ENCODE measurements at places on chromosomes 6 and 20.

DNA sequence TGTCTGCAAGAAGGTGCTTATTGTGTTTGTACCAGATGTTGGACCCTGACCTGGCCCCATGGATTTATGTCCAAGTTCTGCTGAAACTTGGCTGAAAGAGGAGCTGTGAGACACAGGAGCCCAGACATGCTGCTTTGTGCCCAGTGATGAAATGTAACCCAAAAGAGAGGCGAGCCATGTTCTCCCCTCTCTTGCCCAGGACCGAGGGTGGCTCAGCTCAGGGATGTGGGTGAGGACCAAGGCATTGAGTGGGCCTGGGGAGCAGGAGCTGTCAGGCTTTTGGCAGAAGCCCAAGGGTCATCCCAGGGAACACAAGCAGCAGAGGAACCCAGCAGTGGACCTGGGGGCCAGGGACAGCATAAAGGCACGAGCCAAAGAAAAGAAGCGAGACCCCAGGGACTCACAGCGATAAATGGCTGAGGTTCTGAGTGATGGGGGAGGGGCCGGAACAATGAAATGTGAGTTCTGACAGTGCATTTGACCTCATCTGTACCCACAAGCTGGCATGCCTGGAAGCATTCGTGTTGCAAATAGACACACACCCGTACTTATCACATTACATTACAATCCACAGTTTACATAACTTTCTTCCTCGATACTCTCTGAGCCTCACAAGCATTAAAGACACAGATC is 363.4 kb upstream of the JARID2 start:
- no peak for DNase-seq

GRCh38 chr20:4729265-4729664 is 7.6 kb downstream of the PRND start:
- DNase-seq: no peak

GRCh38 chr6:89970609-89971337 is 76.5 kb downstream of the GJA10 start:
- peak; percentile 34 for DNase-seq

GRCh38 chr6:90460051-90460450 is 126.8 kb downstream of the MAP3K7 start:
- DNase-seq: no peak

DNA sequence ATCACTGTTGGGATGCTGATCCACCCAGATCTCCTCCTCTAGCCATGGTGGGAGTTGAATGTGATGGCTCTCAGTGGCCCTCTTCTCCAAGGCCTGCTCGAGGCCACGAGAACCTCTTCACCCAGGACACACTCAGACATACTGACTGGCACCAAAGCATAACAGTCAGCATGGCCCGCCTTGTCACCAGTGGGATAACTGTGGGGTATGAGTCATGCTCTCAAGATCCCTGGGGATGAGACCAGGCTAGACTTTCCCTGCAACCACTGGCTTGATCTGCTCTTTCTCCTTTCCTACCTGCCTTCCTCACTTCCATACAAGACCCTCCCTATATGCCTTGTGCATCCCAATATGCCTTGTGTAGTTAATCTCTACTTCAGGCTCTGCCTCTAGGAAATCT is 66.8 kb downstream of the RIN2 start:
- no peak for DNase-seq

GRCh38 chr6:162372106-162372505 is 355.5 kb downstream of the PRKN start:
- no peak for DNase-seq

DNA sequence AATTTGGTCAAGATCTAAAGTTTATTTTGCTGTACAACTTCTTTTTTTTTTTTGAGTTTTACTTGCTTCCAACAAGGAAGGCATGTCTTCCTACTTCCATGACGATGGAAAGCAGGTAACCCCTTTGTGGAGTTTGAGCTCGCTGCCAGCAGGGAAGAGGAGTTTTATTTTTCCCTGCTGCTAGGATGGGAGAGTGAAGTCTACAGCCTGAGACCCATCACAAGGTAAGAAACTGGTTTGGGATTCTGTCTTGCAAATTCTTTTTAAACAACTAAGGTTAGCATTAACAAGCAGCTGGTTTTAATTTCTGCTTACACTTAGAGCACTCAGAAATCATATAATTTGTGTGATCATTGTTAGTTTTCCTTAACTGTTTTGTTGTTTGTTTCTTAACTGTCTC is 108.0 kb upstream of the MAP3K4 start:
- no peak for DNase-seq

DNA sequence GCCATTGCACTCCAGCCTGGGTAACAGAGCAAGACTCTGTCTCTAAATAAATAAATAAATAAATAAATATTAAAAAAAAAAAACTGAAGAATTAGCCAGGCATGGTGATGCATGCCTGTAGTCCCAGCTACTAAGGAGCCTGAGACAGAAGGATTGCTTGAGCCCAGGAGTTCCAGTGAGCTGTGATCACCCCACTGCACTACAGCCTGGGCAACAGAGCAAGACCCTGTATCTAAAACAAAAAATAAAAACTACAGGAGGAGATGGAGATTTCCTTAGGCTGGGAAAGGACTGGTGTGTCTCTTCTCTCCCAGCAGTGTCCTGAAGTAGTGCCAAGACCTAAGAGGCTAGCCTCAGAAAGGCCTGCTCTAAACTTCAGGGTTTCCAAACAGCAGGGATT is 8.1 kb upstream of the GTF3C6 start:
- DNase-seq: no peak

GRCh38 chr6:110629153-110629552 is 152.7 kb upstream of the SLC22A16 start:
- no peak for DNase-seq

DNA sequence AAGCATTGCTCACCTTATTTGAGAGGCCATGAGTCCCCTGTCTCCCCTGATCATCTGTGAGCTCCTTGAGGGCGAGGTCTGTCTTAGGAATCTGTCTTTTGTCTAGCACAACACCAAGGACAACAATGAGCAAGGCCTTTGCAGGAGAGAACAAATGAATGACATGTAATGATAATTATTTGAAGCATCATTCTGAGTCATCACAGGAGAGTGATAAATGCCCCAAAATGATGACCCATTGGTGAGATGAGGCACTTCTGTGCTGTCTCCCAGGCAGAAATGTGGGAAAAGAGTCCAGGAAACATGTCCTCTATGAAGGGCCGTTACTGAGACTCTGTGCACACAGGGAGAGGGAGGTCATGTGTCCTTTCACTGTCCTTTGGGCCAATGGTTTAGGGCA is 105.2 kb upstream of the LRFN2 start:
- DNase-seq: no peak

DNA sequence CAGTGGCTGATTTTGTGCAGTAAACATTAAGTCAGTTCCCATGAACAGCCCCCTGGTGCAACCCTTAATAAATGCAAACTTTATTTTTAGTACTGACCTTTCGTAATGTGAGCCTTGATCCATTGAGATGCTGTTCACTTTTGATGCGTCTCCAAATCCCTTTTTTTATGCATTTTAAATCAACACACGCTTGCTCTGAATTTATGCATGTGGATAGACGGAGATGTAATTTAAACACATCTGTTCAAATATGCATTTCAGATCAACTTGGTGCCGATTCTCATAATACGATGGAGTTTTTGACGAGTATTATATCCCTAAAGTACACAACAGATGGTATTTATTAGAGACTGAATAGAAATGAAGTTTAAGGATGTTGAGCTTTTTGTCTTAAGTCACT is 505.7 kb downstream of the CDKAL1 start:
- no peak for DNase-seq

DNA sequence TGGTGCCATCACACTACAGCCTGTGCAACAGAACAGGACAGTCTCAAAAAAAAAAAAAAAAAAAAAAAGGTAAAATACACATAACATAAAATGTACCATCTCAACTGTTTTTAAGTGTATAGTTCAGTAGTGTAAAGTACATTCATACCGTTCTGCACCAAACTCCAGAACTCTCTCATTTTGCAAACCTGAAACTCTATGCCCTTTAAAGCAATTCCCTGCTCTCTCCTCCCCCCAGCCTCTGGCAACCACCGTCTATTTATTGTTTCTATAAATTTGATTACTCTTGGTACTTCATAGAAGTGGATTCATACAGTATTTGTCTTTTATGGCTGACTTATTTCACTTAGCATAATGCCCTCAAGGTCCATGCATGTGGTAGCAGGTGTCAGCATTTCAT is 12.9 kb downstream of the RIPOR2 start:
- no peak for DNase-seq

GRCh38 chr6:128725271-128726233 is 157.4 kb upstream of the LAMA2 start:
- DNase-seq: no peak

DNA sequence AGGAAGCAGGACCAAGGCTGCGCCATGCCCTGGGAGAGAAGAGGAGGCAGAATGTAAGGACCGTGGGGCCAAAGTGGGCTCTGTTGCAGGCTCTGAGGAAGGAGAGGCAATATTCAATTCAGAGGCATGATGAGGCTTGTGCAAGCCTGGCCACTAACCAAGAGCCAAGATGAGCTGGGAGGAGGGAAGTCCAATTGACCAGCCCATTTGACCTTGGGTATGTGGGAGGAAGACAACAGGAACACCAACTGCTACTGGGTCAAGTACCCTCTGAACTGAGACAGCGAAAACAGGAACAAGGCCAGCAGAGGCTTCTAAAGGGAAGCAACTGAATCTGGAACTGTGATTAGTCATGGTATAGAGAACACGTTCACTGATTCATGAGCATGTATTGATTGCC is 779.6 kb downstream of the MAFB start:
- no peak for DNase-seq

DNA sequence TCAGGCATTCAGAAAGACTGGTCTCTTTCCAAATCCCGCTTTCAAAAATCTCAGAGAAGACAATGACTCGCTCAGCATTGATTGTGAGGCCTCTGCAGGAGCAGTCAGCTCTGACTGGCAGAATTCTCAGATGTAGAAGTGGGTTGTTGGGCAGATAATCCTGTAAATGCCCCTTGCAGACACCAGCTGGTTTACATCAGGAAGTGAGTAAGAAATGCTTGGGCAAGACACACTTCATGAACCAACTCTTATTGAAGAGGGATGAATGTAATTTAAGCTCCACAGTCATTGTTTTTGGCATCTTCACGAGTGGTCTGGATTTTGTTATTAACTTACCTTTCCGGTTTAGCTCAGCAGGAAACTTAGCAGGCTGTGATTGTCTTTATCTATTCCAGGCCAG is 166.6 kb downstream of the PLCB4 start:
- no peak for DNase-seq

DNA sequence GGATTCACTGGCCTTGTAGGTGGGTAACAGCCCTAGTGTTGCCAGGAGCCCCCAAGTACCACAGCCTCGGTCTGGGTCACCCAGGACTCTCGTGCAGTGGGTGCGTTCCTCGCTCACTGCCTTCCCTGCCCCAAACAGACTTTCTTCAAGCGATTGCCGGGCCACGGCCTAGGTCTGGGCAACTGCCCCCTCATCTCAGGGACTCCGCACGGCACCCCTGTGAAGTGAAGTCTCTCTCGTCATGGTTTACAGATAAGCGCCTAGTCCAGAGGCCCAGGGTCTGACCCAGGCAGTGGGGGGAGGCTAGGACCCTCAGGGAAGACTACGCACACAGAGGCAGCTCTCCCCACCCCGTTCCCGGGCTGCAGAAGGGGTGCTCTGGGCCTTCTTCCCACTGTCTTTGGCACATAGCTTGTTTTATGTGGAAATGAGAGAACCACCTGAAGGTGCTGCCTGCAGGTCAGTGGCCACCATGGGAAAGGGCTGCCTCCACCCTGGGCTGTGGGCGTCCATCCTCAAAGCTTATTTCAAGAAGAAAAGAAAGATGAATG is 220.8 kb downstream of the ERMARD start:
- no peak for DNase-seq

GRCh38 chr6:2127484-2127911 is 117.9 kb downstream of the GMDS start:
- peak; percentile 72 for DNase-seq

DNA sequence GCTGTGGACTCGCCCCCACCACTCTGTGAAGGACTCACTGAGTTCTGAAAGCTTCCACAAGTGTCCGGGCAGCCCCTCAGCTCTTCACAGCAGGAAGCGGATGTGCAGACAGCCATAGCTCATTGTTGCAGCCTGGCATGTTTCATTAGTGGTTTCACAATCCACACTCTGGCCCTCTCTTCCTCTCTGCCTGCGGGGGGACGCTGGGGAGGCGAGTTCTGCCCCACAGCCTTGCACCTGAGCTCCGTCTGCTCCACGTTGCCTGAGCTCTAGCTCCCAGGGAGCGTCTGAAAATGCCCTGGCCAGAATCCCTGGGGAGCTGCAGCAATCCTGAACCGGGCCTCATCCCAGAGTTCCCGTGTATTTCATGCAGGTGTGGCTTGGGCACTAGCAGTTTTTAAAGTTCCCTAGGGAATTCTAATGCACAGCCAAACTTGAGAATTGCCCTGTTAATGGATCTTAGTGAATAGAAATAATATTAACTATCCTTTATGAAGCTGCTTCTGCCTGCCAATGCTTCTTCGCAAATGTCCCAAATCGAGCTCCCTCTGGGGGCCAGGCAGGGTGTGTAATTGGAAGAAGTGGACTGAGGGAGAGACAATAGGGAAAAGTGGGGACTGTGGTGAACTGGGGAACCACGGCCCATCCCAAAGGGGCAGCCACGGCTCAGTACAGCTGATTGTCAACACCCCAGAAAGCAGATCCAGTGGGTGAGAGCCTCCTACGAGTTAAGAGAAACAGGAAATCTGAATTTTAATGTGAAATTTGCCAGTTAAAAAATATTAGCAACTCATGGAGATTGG is 51.5 kb downstream of the CTCFL start:
- peak; percentile 79 for DNase-seq

GRCh38 chr6:39881851-39882530 is 52.3 kb downstream of the MOCS1 start:
- DNase-seq: no peak

- no peak for DNase-seq
Measured at GRCh38 chr20:37902504-37903313, at the start of gene VSTM2L. VSTM2L (plus strand) TSS chr20:37903127; CDS start chr20:37903351, 224 bp downstream.

- no peak for DNase-seq
Measured at GRCh38 chr20:24779946-24780345, 169.1 kb upstream of the CST7 start.

GRCh38 chr20:18310051-18310450 is 21.7 kb downstream of the ZNF133 start:
- DNase-seq: no peak

GRCh38 chr20:58297394-58297793 is 12.1 kb upstream of the RAB22A start:
- DNase-seq: no peak

- DNase-seq: no peak
Measured at GRCh38 chr6:12097791-12098190, 85.7 kb downstream of the HIVEP1 start.

DNA sequence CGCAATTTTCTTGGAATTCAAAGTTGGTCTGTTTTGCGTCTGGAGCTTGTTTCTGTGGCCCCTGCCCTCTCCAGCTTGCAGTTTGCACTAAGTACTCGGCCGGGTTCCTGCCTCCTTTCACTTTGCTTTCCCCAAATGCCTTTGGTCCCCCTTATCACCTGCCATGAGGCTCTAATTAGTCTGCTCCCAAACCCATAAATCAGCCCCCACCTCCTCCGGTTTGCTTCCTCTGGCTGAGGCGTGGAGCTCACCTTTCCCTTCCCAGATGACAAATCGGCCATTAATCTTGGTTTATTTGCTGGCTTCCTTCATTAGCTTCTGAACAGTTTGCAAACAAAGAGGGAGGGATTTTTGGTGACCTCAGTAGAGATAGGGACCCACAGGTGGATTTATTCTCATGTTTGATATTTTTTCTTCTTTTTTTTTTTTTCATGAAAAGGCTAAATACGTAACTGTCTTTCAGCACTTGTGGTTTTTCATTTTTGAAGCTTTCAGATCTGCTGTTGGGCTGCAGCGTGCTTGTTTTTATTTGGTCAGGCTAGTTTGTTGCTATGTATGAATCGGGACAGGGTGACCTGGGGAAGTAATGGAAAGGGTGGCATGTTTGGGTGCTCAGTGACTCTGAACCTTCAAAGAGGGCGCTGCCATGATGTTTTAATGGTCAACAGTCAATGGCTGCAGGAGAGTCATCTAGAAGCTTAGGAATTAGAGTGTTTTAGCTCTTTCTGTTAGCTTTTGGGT is 121.7 kb upstream of the JAG1 start:
- no peak for DNase-seq

Measured in Right ventricle myocardium inferior (tissue), 1 donor.